HAP-1 (cell line): ENCODE measurements at places on chromosomes 1 and 21.

- no peak for DNase-seq
Measured at GRCh38 chr21:45827881-45828579, 153.5 kb upstream of the COL6A1 start.

GRCh38 chr1:31102501-31102950 lies 37.0 kb upstream of the PUM1 start:
- DNase-seq: no peak

- peak; percentile 84 for DNase-seq
Measured at GRCh38 chr1:206684478-206685333, at the start of gene MAPKAPK2. Gene MAPKAPK2 (plus strand): TSS chr1:206684905. CDS start chr1:206685230, 325 bp downstream.

- no peak for DNase-seq
Measured at GRCh38 chr1:61539720-61540462, 185.1 kb downstream of the TM2D1 start.

GRCh38 chr1:207286786-207287468 lies 34.6 kb upstream of the CD55 start:
- DNase-seq: no peak

DNA sequence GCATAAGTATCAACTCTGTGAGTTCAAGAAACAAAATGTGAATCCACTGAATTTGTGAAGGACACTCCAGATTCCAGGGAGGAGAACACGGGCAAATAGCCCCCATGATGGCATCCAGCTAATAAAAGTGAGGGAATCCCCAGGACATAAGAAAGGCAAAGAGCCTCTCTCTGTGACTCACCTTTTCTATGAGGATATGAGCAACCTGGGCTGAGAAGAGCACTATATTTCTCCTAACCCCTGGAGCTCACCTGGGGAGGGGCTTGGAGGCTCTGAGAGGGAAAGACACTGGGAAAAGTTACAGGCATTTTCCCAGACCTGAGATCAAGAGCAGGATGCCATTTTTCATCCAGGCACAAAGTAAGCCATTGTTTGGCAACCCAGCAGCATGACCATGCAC lies 1298.8 kb downstream of the PLA2G4A start:
- DNase-seq: no peak

GRCh38 chr1:241701483-241702295 lies 49.6 kb downstream of the WDR64 start:
- no peak for DNase-seq

DNA sequence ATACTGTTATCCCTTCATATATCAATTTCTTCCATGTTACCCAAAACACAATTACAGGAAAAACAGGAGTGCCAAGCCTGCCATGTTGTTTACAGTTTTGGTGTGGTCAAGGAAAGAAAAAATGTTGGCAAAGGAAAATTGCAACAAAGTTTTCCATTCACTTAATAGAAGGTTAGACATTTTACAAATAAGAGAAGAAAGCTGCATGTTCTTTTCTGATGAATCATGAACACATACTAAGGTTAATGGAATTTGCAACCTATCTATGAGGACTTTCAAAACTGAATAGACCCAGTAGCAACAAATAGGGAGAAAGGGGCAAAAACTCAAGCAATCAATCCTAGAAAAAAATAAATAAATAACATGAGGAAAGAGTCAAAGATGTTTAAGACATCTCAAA lies 556.7 kb downstream of the DPYD start:
- DNase-seq: no peak

DNA sequence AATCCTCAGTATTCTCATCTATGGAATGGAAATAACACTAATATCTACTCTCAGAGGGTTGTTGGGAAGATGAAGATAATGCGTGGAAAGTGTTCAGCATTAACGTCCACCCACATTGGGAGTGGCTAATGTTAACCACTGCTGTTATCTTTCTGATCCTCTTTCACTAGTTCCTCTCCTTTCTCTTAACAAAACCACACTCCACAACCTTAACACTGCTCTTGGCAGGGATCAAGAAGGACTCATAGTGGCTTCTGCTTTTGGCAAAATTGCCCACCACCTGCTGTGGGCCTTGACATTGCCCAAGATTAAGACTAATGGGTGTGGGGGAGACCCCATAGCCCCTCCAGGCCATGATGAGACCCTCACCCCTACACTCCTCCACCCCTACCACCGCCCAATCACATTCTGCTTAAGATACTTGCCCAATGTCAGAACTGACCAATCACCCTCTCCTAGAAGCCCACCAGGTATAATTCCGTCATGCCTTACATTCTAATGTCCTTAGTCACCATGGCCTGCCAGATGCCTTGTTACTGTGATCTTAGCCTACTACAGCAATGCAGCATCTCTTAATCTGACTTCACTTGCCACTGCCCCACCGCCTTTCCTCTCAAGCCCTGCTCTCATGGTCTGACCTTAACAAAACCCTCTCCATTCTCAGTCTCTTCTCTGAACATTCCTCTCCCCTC lies 27.1 kb downstream of the DHCR24 start:
- DNase-seq: no peak

- DNase-seq: no peak
Measured at GRCh38 chr1:222099746-222100145, 357.9 kb upstream of the DUSP10 start.

GRCh38 chr1:192477630-192478029 lies 97.9 kb upstream of the RGS1 start:
- no peak for DNase-seq

GRCh38 chr1:151277249-151277648 lies 4.8 kb upstream of the ZNF687 start:
- DNase-seq: no peak

DNA sequence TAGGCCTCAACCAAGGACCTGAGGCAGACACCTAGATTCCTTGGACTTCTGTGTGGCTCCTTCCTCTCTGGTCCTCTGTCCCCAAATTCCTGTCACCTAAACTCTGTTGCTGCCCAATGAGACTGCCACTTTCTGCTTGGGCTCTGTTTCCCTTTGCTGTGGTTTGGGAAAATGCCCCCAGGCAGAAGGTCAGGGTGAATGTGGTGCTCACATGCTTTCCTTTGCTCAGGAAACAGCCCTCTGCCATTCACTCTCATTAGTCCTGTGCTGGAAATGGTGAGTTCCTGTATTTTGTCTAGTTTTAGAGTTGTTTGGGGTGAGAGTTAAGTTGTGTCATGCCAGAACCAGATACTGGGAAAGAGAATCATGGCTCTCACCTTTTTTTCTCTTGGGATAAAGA lies 22.7 kb upstream of the SHE start:
- DNase-seq: no peak

- no peak for DNase-seq
Measured at GRCh38 chr1:17213782-17214148, 8.8 kb downstream of the PADI1 start.

GRCh38 chr21:35256468-35256988 lies 207.4 kb upstream of the RUNX1 start:
- no peak for DNase-seq

DNA sequence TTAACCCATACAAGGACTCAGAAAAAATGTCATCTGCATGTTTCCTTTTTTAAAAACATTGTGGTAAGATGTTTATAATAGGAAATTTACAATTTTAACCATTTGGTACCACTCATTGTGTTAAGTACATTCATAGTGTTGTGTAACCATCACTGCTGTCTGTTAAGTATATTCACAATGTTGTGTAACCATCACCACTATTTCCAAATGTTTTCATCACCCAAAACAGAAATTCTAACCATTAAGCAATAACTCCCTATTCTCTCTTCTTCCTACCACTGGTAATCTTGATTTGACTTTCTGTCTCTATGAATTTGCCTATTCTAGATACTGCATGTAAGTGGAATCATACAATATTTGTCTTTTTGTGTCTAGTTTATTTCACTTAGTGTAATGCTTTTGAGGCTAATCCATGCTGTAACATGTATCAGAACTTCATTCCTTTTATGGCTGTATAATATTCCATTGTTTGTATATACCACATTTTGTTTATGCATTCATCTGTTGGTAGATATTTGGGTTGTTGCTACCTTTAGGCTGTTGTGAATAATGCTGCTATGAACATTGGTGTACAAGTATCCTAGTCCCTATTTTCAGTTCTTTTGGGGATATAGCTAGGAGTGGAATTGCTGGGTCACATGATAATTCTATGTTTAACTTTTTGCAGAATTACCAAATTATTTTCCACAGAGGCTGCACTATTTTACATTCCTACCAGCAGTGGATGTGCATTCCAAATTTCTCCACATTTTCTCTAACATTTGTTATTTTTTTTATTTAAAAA lies 14.1 kb downstream of the HIPK1 start:
- no peak for DNase-seq

DNA sequence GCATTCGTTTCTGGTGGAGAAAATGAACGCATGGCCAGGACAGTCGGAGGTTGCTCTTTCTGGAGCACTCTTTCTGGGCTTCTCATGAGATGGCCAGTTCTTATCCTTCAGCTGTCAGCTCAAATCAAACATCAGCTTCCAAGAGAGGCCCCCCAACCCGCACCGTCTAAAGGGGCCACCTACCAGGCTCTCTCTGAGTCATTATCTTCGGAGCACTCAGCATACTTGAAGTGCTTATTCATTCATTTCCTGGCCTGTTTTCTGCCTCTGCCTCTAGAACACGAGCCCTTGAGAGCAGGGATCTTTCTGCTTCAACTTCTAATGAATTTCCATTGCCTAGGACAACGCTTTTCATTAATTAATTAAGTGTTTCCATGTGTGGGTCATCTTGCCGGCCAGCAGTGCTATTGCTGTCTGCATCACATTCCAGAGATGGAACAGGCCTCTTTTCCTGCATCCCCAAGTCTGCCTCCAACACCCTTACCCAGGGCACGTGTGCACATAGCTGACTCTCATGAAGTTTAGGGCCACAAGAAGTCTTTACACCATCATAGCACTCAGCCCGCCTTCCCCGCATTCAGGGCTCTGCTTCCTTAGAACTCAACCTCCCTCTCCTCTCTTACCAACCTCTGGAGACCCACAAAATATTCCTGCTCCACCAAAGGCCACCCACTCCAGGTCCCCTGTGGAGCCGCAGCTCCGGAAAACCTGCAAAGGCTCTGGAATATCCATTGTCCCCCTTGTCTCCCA lies 52.1 kb upstream of the LAPTM5 start:
- DNase-seq: no peak

DNA sequence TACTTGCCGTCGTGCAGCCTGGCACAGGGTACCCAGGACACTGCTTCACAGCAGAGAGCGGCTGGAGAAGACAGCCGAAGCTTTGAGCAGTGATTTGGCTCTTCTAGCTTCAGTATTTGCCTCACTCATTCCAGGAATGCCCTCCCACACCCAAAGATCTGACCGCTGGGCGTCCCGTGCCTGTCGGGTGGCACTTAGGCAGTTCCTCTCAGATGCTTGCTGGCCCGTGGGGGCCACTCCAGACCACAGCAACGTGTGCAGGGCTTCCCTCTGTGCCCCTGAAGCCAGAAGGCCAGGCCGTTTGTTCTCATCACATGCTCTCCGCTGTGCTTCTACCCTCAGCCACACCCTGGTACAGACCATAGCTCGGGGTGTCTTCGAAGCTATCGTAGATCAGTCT lies 17.0 kb downstream of the RRP1B start:
- DNase-seq: no peak

DNA sequence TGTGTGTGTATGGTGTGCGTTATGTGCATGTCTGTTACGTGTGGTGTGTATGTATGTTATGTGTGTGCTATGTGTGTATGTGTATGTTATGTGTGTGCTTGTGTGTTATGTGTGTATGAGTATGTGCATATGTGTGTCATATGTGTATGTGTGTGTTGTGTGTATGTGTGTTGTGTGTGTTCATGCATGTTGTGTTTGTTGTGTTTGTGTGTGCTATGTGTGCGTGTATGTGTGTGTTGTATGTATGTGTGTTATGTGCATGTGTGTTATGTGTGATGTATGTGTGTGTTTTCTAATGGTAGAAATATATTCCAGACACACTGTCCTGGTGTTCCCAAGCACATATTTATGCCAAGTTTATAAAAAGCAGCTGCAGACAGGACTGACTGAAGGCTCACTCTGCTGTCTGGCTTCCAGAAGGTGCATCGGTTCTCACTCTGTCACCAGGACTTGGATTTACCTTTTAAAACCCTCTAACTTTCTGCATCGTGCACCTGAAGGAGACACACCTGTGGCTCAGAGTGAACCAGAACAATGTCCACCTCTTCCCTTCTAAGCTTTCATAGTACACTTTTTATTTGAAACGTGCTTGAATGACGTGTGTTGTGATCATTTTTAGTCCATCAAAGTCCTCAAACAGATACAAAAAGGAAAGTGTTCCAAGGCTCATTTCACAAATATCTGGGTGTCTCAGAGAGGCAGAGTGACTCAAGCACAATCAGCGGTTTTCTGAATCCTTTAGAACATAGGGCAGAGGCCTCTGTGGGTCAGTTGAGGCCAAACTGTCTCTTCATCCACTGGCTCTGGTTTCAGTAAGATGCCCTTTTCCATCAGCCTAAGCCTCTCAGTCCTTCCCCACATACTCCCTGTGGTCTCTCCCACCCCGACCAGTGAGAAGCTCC lies 49.9 kb downstream of the TOMM20 start:
- DNase-seq: no peak

DNA sequence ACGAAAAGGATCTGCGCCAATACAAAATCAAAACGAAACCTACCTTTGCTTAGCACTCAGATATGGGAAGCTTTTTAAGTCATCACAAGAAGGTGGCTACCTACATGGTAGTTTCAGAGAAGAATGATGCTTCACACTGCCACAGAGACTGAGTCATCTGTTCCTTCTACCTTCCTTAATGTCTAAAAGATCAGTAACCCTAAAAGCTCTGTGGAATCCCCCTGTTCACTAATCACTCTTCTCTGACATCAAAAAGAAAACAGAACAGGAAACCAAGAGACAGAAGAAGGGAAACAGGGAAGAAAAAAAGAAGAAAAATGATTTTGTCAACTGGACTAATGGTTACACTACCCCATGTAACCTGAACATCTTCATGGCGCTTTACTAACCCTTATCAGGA lies 177.2 kb downstream of the SMYD3 start:
- DNase-seq: no peak

DNA sequence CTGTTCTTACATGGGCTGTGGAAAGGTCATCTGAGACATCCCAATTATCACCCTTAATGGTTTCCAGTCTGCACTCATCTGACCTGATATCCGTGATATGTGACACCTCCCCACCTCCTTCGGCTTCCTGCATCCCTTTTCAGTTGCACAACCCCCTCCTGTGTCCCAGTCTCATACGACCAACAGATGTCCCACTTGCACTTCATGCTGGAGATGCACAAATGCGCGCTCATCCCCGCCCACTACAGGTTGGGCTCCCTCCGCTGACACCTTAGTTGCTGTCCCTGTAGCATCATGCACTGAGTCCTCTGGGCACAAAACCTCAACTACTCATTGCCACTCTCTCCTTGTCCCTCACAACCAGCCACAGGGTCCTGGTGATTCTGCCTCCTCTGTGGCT lies 94.4 kb downstream of the MIS18A start:
- DNase-seq: no peak

DNA sequence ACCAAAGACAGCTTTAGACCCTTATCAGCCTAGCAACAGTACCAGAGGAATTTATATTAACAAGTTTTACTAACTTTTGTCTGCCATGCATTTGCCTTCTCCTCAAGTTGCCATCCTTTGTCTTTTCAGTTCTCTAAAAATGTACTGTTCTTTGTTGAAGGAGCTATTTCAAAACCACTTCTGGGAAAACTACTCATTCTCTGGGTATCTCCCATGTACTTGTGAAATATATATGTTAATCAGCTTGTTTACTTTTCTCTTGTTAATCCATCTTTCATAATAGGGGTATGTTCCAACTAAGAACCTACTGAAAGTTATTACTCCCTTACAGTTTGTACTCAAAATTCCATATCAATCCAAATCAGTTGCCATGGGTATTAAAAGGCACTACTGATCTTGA lies 16.3 kb downstream of the DPYD start:
- DNase-seq: no peak

- no peak for DNase-seq
Measured at GRCh38 chr1:211710566-211711314, 35.3 kb upstream of the NEK2 start.
